ENCODE measurements at places on chromosomes 12 and 14.

- no peak for DNase-seq
Measured at GRCh38 chr14:75909630-75910029, 72.2 kb downstream of the TGFB3 start.

DNA sequence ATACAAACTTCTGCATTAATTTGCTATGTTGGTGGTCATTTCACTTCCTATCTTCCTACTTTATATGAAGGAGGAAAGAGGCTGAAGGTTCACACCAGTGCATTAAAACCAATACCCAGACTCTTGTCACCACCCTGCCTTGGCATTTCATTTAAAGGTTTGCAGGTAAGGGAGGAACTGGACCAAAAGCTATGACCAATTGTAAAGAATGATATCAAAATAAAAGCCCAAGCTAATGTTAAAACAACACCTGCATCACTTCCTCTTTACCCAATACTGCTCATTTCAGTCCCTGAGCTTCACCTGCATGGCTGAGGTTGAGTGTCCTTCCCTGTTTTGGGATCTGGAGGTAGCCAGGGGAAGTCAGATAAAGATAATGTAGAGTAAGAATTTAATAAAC is 47.2 kb upstream of the TMEM233 start:
- DNase-seq, result no peak

DNA sequence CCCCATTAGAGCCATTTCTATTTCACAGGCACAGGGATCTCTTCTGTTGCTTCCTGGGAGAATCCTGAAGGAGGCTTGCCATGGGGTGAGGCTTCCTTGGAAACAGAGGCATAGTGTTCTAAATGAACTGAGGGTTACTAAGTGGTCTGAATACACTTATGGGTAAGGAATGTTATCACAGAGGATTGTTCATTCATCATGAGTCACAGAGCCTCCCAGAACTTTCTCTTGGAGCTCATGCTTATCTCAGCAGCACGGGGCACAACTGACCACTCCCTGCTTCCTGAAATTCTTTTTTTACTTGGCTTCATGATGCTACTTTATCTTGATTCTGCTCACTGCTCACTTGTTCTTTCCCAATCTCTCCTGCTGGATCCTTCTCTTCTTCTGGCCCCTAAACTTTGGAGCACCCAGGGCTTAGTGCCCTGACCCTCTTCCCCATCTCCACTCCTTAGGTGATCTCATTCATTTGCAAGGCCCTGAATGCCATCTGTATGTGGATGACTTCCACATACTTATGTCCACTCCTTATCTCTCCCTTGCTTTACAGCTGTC is 57.9 kb downstream of the ANO6 start:
- DNase-seq, result no peak

DNA sequence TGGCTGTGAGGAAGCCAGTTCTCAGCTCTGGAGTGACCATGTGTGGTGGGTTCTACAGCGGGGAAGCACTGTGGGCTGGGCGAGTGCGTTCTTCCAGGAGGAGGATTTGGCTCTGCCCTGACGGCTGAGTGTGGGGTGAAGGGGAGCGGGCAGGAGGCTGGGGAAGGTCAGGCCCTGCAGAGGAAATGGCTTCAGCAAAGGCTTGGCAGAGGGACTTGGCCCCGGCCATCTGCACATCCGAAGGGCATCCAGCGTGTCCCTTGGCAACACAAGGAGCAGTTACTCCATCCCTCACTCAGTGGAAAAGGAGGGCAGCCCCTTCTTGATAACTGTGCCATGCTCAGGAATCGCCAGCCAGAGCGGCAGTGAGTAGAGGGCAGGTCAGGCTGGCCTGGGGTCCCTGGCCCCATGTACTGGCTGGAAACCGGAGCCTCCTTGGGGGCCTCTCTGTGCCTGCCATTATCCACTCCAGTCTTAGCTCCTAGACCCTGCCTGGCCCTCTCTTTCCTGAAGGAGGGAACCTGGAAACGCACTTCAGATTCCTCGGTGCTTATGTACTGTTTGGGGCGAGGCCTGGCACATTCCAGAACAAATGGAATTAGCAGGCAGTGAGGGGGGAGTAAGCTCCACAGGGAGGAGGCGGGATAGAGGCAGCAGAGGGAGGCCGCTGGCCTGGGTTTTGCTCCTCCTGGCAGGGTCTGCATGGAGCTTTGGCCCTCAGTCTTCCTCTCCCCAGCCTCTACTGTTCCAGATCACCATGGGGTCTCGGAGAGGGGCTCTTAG is 133.6 kb upstream of the NCOR2 start:
- DNase-seq, result peak; percentile 17

GRCh38 chr12:4281173-4281654 is 7.7 kb downstream of the CCND2 start:
- no peak for DNase-seq

DNA sequence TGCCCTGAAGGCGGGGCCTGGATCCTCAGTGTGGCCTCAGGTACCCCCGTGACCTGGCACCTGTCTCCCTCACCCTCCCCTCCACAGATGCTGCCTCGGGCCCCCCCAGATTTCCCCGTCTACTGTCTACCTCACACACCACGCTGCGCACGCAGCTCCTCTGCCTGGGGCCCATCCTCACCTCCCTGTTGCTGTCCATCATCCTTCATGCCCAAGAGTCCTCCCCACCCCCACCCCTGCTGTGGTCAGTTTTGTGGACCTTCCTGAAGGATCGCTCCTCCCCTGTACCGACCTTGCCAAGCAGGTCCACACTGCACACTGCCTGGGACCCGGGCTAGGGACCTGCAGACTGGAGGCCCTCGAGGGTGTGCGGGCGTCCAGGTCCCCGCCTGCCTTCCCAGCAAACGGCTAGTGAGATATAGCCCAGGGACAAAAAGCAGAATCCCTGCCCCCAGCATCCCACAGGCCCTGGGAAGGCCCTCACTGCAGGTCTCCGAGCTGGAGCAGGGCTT is 197.4 kb upstream of the DIO3 start:
- DNase-seq, result no peak

DNA sequence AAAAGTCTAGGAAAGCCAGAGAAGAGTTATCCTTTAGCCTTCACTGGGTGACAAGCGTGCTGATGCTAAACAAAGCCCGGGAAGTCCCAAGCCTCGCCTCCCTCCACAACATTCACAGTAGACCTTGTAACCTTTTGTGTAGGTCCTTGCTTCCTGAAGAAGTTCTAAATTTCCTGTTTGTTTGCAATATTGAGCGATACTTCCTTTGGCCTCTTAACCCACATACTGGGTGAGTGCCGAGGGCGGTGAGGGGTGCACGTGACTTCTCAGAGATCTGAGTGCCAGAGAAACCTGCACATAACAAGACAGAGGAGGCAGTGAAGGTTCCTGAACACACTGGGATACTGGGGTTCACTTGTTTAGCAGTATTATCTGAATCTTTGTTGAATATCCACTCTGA is 134.3 kb downstream of the PLXNC1 start:
- no peak for DNase-seq
